ENCODE measurements at places on chromosomes 12 and 14.

DNA sequence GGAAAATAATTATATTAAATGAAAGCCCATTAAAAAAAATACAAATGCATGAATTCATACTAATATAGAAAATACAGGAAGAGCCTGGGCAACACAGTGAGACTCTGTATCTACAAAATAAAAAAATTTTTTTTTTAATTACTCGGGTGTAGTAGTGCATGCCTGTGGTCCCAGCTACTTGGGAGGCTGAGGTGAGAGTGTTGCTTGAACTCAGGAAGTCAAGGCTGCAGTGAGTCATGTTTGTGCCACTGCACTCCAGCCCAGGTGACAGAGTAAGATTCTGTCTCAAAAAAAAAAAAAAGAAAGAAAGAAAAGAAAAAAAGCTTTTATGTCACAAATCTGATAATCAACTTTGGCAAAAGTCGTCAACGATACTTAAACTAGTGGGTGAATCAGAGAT lies 80.6 kb upstream of the PLEKHA5 start:
- DNase-seq = no peak

GRCh38 chr14:94581127-94581999 lies at the start of gene SERPINA5:
TSS of gene SERPINA5 (plus strand) at chr14:94581426. CDS start at chr14:94587363, 5,937 bp downstream.
- DNase-seq = no peak

- DNase-seq = no peak
Observed at GRCh38 chr12:84270470-84271140, 642.0 kb downstream of the SLC6A15 start.

DNA sequence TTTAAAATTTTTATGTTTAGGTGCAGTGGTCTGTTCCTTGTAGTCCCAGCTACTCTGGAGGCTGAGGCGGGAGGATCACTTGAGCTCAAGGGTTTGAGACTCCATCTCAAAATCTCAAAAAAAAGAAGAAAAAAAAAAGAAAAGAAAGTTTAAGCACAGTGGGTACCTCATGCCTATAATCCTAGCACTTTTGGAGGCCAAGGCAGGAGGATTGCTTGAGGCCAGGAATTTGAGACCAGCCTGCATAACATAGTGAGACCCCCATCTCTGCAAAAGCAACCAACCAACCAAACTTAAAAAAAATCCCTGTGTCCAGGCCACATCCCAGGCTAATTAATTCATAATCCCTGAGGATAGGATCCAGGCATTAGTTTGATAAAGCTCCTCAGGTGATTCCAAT lies 3.4 kb upstream of the SALL2 start:
- DNase-seq = no peak

GRCh38 chr12:17759982-17760381 lies 330.0 kb downstream of the RERGL start:
- DNase-seq = no peak

DNA sequence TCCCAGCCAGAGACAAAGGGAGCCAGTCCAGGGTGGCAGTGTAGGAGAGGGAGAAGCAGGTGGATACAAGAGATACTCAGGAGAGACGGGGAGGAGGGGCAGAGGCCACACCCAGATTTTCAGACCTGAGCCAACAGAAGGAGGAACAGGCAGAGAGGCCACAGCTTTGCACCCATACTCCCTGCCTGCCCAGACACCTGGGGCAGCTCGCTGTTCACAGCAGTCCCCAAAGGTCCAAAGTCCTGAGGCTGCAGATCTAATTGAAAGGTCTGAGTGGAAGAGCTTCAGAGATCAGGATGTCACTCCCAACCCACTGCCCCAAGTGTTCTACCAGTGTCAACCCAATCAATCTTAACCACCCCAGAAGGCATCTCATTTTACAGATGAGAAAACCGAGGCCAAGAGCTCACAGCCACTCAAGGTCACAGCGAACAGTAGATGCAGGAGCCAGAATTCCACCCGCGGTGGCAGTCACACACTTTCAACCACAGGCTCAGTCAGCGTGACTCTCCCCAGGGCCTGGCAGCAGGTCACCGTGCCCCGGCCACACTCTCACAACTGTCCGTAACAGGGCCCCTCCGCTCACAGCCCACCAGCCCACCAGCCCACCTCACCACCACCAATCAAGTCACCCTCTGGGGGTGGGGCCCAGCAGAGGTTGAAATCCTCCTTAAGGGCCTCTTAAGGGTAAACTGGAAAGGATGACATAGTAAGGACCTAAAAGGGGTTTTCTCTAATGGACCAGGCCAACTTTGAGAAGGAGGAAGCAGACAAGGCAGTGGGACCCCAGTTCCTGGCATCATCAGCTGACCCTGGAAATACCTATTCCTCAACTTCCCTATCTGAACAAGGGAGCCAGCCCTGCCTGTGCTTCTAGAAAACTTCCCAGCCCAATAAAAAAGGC lies 33.3 kb downstream of the ACTN1 start:
- no peak for DNase-seq

GRCh38 chr14:103122947-103123633 lies at the start of gene TNFAIP2:
TSS of gene TNFAIP2 (plus strand) at chr14:103123461. CDS start at chr14:103126458, 2,997 bp downstream.
- no peak for DNase-seq

GRCh38 chr12:87388376-87388775 lies 640.8 kb downstream of the C12orf50 start:
- no peak for DNase-seq

GRCh38 chr12:55693323-55694187 lies 14.1 kb downstream of the ITGA7 start:
- DNase-seq = no peak

GRCh38 chr12:56462565-56462964 lies 5.8 kb upstream of the SPRYD4 start:
- DNase-seq = no peak

GRCh38 chr14:99875836-99876235 lies 82.6 kb downstream of the EML1 start:
- no peak for DNase-seq

DNA sequence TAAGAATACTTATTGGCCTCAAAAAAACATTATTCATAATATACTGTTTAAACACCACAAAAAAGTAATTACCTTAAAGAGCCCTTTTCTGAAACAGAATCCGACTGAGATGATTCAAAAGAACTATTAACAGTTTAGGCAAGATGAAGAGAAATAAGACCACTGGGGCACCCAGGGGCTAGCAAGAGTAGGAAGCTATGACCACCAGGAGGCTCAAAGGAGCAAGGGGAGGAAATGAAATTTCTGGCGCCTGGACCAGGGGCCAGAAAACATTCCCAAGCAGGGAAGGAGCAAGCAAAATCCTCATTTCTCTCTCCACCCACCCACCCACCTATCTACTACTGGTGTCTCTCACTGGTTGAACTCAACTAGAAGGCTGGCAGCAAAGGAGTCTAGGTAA lies 6.3 kb upstream of the DCAF4 start:
- DNase-seq = no peak

DNA sequence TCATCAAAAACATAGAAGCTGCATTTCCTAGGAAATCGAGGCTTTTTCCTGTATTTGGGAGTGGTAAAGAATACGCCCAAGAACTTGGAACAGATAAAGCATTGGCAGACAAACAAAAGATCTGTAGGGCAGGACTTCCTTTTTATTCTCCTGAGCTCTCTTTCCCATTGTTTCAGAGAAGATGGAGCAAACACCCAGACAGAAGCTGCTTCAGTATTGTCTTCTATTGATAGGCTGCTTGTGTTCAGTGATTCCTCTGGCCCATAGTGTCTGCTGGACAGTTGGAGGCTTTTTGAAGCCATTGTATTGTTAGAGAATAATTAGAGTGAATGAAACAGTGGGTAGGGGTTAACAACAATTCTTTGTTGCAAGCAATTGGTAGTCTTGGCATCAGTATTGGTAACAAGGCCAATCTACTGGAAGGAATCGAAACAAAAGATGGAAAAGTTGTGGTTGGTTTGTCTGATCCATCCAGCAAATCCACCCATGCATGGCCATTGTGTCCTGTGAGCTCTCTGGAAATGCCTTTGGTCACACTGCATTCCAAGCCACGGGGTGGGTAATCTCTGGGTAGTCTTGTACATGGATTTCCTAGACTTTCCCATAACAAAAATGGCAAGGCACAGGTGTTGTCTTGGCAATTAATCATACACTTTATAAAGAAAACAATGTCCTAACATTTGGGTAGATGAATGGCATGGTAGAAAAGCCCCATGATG lies 424.8 kb downstream of the RAD51B start:
- no peak for DNase-seq

DNA sequence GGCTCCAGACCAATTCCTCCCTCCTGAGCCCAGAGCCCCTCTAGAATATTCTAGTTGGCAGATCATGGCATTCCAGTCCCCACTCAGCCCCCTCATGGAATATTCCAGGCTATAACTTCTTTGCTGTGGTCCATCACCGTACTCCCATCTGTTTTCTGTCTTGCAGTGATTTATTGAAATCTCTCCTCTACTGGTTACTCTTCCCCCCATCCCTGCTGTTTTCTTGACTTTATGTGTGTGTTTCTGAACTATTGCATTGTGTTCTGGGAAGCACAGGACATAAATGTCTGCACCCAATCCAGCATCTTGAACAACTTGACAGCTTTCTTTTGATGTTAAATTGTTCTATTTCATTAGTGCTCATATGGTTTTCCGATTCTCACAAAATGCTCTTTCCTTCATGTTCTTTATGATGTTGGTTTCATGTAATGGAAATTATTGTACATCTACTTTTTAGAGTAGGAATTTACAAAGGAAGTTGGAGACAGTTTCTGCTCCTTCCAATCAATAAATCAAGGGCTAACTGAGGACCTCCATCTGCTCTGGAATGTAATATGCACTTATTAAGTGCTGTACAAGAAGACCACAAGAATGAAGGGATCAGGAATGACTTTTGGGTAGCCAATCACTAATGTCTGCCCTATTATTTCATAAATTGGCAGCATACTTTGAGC lies 26.3 kb downstream of the PDE6H start:
- DNase-seq = no peak

DNA sequence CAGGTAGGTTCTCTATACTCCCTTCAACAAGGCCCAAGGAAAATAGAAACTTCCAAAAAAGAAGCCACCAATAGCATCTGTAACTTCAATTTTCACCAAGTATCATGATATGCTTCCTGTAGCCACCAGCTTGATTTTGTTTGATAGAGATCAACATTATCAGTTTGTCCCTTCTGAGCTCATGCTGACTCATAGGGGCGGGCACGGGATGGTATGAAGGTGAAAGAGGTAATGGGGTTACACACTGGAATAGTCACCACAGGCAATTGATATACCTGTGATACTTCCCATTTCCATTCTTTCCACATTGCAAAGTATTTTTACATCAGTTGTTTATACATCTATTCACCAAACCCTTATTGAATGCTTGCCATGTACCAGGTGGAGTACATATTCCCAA lies 134.1 kb downstream of the KCNA5 start:
- no peak for DNase-seq

GRCh38 chr12:123164222-123164621 lies 13.3 kb upstream of the PITPNM2 start:
- no peak for DNase-seq

- peak; percentile 73 for DNase-seq
Observed at GRCh38 chr12:12985817-12986408, 14.2 kb downstream of the HEBP1 start.

GRCh38 chr12:88904705-88905104 lies 324.4 kb upstream of the KITLG start:
- DNase-seq = no peak

GRCh38 chr12:81187686-81188085 lies 109.8 kb downstream of the ACSS3 start:
- DNase-seq = no peak

DNA sequence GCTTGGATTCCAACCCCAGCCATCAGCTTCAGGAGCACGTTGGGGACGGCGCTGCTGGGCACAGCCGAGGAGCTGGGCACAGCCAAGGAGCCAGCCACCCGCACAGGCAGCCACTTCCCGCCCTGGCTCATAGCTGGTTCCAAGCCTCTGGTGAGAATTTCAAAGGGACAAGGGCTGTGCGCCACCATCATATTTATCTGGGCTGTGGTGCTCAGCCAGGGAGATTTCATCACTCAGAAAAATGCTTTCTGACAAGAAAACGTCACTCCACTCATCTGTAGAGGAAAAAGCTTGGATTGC lies 66.4 kb downstream of the GALNT9 start:
- DNase-seq = no peak

DNA sequence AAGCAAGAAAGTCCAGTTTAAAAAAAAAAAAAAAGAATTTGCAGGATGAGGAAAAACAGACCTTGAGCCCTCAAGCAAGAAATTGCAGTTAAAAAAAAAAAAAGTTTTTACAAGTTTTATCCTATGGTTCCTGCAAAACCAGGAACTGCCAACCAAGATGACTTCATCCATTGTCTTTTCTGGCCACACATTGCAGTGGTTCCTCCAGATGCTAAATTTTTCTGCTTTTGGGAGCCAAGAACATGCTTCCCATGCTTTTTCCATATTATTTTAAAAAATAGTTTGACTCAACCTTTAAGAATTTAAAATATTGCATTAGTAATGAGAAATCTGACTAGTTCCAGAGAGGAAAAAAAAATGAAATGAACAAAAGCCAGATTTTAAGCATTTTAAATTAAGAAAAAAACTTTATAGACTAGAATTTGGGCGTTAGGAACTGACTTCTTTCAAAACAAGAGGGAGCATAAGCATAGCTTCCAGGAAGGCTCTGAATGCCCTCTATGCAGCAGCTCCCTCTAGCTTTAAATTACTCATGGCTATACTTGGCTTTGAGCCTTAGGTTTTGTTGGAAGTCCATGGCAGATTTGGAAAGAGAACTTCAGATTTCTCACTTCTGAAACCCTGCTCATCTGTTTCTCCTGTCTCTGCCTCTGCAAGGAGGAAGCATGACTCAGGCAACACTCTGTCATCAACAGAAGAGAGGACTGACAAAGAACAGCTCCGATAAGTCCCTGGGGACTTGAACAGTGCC lies 124.5 kb downstream of the GPR65 start:
- DNase-seq = no peak

- DNase-seq = no peak
Observed at GRCh38 chr14:91341334-91341733, 76.3 kb downstream of the CCDC88C start.

GRCh38 chr12:56337753-56338251 lies 882 bp upstream of the IL23A start:
- DNase-seq = no peak

GRCh38 chr12:46409974-46410373 lies 37.4 kb upstream of the SLC38A2 start:
- DNase-seq = no peak

DNA sequence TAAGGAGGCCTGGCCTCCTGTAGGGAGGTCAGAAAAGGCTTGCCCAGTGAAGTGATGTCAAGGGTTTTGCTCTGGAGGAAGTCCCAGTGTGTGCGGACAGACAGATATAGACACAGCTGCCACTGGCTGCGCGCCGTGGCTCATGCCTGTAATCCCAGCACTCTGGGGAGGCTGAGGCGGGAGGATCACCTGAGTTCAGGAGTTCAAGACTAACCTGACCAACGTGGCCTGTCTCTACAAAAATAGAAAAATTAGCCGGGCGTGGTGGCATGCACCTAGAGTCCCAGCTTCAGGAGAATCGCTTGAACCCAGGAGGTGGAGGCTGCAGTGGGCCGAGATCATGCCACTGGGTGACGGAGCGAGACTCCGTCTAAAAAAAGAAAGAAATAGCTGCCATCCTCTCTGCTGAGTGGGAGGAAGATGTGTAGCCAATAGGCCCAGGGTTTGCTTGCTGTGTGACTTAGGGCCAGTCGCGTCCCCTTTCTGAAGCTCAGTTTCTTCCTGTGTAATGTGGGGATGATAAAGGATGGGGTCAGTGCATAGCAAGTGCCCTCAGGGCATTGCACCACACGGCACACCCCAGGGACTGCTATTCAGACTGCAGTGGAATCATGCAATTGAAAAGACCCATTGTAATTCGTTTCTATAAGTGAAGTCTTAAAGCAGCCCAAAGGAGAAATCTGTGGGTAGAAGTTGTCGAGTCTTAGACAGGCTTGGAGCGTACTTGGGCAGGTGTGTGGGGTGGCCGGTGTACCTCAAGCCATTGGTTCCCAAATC lies 18.7 kb upstream of the MLEC start:
- no peak for DNase-seq

Measured in cerebellar cortex (tissue), 1 donor.